ENCODE measurements at places on chromosomes 2 and 18. TPM values are rescaled to one million over a fixed set of nuclear protein-coding genes. Genes with fewer than 3 reads are reported as not detected.

Gene MROH2A
- total RNA-seq = not detected

Gene STK25
- 91.4 TPM for total RNA-seq

Gene BCL2
- total RNA-seq = 4.1 TPM

Gene FEZ2
- 45.4 TPM for total RNA-seq

Gene SPATS2L
- 89.2 TPM for total RNA-seq

Gene LTBP1
- total RNA-seq = 1.2 TPM
